Fibroblast of mammary gland (primary cell): ENCODE measurements at places on chromosomes 1 and 21.

DNA sequence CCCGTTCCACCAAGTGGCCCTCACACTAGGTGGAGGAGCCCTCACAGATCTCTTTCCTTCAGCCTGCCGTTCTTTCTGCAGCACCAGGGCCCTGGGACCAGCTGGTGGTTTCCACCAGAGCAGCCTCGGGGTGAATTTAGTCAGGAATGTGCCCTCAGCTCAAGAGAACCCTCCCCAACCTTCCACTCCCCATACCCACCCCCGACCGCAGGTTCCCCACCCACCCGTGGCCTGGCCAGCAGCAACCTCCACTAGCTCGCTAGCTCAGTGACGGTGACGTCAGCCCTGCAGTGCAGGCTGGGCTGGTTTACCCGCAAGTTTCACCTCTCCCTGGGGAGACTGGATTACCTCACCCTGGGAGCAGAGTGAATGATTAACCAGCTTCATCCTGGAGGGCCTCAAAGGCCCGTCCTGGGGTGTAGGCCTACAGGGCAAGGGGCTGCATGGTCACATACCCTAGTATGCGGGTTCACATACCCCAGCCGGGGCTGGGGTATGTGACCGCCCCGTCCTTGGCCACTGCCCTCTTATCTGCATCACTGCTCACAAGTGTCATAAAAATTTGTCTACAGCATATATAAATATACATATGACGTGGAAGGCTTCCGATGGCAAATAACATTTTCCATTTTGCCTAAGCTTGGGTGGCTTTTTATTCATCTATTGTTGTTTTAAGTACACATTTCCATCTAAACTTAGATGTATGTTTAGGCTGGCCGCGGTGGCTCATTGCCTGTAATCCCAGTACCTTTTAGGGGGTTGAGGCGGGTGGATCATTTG lies 24.5 kb downstream of the ELF3 start:
- peak; percentile 97 for DNase-seq

DNA sequence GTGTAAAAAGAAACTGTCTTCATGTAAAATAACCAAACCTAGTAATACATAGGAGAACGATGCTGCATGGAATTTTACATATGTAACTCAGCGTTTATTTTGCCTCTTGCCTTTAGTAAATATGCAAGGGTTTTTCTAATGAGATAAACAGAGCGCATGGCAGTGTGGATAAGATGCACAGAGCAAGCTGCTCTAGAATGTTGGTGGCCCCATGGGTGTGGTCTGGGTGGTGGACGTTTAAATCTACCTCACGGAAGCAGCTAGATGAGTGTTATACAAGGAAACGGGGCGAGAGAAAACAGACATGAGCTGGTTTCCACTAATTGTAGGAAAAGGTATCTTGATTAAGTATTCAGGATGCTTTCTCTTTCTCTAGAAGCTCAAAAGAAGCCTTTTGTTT lies 205.9 kb downstream of the DSCAM start:
- no peak for DNase-seq

GRCh38 chr21:27571706-27572105 lies 604.8 kb upstream of the ADAMTS5 start:
- peak; percentile 70 for DNase-seq

- no peak for DNase-seq
Observed at GRCh38 chr21:31287201-31287600, 56.9 kb downstream of the TIAM1 start.

GRCh38 chr21:28160378-28160777 lies 832.3 kb downstream of the LTN1 start:
- peak; percentile 37 for DNase-seq

DNA sequence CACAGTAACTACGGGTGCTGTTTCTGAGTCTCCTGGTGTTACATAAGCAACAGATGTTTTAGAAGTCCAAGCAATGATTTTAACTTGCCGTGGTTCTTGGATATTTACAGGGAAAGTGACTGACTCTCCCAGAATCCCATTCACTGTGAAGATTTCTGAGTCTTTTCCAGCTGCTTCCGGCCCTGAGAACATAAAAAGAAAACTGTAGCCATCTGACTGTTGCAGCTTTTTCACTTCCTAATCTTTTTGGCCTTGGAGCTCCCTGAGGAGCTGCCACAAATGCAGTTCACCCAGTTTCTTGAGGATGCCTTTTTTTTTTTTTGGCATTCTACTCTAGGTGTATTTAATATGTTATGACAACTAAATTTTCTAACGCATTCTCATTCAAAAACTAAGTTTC lies 13.7 kb downstream of the CD84 start:
- DNase-seq: no peak

DNA sequence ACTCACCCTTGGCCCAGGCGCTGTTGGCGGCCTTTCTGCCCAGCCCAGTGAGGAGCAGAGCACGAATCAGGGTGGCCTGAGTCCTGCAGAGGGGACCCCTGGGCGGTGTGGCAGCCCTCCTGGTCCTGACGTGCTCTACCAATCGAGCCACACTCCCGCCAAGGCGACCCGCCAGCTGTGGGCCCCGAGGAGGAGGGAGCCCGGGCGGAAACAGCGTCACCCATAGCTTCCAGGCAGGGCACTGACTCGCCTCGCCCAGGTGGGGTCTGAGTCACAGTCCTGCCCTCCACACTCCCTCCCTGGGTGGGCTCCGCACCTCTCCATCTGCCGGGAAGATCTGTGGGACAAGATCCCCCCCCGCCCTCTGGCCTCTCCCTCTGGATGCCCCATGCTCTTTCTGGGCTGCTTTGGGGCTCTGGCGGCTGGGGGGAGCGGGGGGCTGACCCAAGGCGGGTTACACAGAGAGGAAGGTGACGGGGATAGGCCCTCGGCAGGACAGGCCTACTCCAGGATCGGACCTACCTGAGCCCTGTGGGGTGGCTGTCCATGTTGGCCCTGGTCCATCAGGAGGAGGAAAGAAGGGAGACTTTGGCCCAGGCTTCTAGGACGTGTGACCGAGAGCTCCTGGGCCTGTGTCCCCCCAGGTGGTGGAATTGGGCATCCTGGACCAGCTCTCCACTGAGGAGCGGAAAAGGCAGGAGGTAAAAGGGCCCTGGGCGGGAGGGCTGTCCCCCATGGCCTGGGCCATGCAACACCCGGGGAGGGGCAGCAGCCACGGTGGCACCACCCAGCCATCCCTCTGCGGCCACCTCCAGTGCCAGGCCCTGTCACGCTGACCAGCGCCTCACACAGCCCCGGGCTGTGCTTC lies 14.0 kb downstream of the ARHGEF16 start:
- no peak for DNase-seq

GRCh38 chr1:100265562-100265930 lies 470 bp upstream of the RTCA start:
- peak; percentile 30 for DNase-seq

DNA sequence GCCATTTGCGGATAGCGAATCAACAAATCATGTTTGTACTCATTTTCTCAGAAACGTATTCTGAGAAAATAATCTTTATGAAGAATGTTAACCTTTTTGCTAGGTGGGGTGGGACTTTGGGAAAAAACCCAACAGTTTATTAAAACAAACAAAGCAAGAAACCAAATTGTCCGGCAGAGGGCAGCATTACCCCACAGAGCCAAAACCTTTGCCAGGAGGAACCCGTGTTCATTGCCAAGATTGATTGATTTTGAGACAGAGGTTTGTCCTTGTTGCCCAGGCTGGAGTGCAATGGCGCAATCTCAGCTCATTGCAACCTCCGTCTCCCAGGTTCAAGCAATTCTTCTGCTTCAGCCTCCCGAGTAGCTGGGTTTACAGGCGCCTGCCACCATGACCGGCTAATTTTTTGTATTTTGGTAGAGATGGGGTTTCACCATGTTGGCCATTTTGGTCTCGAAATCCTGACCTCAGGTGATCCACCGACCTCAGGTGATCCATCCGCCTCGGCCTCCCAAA lies 70.8 kb upstream of the RHOU start:
- peak; percentile 76 for DNase-seq

DNA sequence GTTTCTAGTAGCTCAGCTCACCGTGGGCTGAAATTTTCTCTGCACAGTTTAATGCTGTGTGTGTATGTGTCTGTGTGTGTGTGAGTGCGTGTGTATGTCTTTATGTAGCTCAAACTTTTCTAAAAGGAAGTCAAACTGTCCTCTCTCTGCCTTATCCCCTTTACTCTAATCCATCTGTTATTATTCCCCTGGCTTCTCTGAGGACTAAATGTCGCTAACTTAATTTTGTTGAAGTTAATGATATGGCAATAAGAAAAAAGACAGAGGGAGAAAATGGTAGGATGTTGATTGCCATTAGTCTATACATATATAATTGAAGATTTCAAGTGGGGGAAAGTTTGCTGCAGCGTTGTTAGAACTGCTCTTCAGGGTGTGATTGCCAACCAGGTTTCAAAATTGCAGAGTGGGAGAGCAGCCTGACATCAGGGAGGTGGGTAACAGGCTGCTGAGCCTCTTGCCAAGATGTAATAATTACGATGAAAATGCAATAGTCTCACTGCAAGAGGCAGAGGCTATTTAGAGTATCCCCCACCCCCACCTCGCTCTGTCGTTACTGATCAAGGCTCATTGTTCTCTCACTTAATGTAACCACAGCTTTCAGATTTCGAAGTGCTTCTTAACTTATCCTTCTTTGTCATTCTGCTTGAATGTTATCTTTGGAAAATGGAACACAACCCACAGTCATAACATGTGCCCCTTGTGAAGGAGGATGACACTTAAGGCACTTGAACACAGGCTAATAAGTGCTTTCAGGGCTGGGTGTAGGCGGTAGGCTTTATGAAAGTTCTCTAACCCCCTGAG lies 559.0 kb upstream of the PLXNA2 start:
- DNase-seq: no peak

GRCh38 chr1:169914531-169914930 lies 20.8 kb upstream of the SCYL3 start:
- DNase-seq: peak; percentile 51

- DNase-seq: no peak
Observed at GRCh38 chr1:233252441-233252840, 43.1 kb downstream of the PCNX2 start.

DNA sequence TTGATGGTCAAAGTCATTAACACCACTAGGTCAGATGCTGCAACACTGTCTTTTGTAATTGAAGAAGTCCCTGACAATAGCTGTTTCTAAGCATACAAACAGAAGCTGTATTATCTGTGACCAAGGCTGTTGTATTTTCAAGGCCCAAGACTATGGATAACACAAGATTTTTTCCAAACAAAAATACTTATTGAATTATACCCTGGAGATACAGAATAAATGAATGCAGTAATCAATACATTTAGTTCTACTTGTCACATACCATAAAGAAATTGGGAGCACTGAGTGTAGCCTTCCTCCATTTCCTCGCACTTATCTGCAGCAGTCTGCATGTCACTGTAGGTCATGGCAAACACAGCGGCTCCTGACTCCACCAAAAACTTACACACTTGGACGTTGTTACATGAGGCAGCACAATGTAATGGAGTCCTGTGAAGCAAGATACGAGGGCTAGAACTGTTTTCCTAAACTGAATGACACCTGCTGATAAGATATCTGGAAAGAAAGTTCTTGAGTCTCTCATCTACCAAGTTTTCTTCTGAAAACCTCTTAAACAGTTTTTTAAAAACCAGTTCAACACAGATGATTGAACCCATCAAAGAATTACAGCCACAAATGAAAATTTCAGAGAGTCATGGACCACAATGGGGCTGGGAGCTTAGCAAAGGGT lies 56.9 kb downstream of the TP53BP2 start:
- DNase-seq: no peak

DNA sequence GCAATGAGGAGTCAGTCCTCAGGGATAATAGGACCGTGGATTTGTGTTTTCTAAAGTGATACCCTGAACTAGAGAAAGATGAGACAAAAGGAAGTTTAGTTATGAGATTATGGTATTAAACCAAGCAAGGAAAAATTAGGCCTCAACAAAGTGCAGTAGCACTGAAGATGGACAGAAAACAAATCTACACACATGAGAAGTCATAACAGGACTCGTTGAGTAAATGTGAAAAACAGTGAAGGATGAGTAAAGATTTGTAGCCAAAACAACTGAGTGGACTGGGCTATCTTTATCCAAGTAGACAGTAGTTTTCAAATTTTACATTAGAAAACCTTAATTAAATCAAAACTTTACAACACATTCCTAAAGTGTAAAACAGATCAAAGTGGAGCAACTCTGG lies 15.0 kb downstream of the EPRS1 start:
- no peak for DNase-seq

- DNase-seq: no peak
Observed at GRCh38 chr1:112144733-112145426, 155.4 kb upstream of the KCND3 start.

DNA sequence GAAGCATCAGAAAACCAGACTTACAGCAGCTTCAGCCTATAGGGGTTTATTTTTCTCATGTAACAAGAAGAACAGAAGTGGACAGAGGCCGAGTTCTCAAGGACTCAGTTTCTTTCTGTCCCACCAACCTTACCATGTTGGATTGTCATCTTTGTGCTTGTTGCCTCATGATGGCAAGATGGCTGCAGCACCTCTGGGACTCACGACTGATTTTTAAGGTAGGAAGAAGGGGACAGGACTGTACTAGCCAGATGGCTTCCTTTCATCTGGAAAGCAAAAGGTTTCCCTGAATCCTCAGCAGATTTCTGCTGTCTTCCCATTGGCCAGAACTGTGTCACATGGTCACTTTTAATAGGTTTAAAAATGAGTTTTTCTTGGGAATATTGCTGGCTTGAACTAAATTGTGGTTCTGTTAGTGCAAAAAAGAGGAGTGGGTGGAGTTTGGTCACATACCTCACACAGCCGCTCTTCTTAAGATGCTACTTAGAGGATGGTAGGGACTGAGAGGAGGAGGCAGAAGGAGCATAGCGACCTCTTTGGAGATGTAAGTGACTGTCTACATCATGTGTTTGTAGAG lies 48.1 kb upstream of the ENAH start:
- peak; percentile 14 for DNase-seq

GRCh38 chr1:230062521-230062920 lies 4.5 kb upstream of the GALNT2 start:
- no peak for DNase-seq

GRCh38 chr1:8465692-8466091 lies 147.8 kb downstream of the SLC45A1 start:
- no peak for DNase-seq

DNA sequence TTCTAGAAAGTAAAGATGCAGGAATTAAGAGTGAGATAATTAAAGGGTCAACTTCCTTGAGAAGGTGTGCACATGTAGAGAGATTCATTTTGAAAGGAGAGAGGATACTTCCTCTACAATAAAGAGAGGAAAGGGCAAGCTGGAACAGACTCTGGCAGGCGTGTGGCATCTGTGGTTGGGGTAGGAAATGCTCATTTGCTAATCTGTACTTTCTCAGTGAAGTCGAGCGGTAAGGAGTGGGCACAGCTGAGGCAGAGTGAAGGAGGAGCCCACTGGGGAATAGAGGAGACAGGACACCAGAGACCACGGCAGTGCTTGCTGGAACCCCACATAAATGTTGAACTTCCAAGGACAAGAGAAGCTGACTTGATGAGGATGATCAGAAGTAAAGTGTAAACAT lies 49.1 kb downstream of the PCSK9 start:
- DNase-seq: no peak

DNA sequence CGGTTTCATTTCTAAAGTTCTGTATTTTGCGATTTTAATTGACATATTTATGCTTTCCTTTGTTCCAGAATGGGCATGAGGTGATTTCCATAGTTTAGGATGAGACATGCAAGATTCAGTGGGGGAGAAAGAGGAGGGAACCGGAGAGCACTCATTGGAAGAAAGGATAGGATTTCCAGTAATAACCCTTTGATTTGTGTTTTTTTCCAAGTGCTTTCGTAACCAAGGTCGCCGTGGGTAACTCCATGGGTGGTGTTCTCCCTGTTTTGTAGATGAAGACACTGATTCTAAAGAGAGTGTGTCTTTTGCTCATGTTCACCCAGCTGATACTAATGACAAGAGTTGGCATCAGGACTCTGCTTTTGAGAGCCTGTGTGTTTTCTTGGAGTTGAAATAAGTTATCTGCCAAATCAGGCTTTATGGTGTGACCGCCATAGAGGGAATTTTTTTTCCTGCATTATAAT lies 170.1 kb downstream of the DHRS3 start:
- peak; percentile 80 for DNase-seq
